HS-27A (cell line): ENCODE measurements at places on chromosomes 16 and 17.
A peak's percentile ranks its signal among the peaks of the same experiment; 100 is the strongest.

GRCh38 chr17:28750178-28751047 lies 6.6 kb downstream of the TRAF4 start:
- no peak for DNase-seq

DNA sequence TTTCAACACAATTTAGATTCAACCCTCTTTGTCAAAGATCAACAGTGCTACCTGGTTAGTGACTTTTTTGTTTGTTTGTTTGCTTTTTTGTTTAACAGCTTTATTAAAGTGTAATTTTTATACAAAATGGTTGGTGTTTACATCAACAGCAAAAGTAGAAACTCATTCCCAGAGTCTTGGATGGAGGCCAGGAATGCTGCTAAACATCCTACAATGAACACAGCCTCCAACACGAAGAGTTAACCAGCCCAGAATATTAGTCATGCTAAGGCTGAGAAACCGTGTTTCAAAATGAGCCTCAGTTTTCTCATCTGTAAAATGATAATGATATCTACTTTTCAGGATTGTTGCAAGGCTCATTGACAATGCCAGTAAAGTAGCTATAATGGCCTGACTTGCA lies 211.0 kb upstream of the MAF start:
- DNase-seq: no peak

- no peak for DNase-seq
Observed at GRCh38 chr17:65674246-65675045, 113.0 kb upstream of the AXIN2 start.

DNA sequence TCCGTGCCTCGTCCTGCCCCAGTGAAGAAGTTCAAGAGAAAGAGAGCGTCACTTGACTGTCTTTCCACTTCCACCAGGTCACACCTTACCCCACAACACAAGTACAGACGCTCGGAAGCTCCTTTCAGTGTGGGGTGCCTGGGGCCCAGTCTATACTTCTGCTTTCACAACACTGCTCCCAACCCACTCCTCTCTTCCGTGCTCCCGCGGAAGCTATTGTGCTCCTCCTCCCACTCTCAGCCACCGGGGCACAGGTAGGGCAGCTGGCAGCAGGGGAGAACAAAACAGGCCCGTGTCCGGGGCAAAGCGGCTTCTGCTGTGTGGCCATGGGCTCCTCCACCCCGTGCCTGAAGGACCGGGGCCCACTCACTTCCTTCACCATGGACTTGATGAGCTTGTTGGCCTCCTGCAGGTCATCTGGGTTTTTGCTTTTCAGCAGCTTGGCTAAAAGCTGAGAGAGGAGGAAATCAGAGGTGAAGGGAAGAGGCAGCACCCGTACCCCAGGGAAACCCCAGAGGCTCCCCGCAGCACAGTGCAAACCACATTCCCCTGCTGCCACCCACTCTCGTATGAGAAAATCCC lies 18.9 kb downstream of the GGA3 start:
- no peak for DNase-seq

DNA sequence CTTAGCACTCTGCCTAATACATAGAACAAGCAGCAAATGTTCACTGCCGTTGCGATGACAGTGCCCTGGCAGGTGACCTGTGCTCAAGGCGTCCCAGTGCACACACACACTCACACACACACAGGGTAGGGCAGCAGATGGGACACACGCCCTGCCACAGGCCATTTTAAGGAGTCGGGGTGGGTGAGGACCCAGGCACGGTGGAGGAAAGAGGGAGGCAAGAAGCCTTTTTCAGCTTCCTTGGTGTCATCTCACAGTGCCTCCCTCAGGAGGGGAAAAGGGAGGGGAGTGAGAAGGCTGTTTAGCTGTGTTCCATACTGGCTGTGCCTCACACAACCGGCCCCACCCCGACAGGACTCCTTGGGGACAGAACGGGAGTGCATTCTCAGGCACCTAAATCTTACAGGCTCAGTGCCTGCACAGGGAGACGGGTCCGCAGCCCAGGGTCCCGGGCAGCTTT lies 1.5 kb downstream of the PITPNM3 start:
- no peak for DNase-seq

DNA sequence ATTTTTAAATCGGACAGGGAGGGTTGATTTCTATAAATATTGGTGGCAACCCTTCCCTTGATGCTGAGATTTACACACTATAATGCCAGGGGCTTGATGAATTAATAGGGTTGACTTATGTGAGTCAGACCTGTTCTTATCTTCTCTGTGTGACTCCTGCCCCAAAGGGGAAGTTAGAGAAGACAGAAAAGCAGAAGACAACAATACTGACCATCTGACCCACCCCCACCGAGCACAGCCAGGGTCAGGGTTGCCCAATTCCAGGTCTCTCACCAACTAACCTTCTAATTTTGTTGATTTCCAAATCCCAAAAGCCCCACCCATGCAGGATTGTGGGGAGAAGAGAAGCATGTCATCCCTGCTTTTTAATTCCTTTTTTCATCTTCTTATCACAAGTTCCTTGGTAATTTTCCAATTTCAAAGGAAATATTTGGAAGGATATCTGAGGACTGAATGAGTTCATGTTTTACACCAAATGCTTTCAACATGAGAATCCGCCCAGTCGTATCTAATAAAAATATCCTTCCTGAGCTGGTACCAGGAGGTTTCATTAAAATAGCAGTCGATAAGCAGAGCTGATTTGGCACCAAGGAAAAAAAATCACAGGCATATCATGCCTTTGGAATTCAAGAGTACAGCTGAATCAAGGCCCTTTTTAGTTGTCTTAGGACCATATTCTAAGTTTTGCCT lies 603.4 kb upstream of the CDH11 start:
- DNase-seq: peak; percentile 56

DNA sequence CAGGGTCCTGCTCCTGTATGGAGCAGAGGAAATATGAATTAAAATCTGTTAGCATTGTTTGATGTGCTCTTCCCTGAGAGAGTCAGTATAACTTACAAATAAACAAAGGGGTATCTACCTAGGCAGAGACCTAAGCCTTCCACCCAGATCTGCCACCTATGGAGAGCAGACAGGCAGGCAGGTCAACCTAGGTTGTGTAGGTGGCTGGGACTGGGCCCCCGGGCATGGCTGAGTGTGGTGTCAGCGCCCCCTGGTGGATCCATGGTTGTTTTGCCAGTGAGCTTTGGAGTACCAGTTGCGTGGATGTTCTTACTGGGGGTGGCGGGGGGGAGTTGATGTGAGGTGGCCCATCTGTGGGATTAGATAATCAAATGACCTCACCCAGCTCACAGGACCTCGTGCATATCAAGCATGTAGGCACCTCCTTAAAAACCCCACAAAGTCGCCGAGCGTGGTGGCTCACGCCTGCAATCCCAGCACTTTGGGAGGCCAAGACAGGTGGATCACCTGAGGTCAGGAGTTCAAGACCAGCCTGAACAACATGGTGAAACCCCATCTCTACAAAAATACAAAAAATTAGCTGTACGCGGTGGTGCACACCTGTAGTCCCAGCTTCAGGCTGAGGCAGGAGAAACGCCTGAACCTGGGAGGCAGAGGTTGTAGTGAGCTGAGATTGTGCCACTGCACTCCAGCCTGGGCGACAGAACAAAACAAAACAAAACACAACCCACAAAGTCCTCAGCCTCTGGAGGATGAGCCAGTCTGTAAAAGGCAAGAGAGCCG lies 17.6 kb downstream of the DUS2 start:
- peak; percentile 34 for DNase-seq

- DNase-seq: no peak
Observed at GRCh38 chr17:34318474-34318873, 761 bp upstream of the CCL8 start.

GRCh38 chr16:800834-801511 lies 439 bp upstream of the GNG13 start:
- DNase-seq: no peak

DNA sequence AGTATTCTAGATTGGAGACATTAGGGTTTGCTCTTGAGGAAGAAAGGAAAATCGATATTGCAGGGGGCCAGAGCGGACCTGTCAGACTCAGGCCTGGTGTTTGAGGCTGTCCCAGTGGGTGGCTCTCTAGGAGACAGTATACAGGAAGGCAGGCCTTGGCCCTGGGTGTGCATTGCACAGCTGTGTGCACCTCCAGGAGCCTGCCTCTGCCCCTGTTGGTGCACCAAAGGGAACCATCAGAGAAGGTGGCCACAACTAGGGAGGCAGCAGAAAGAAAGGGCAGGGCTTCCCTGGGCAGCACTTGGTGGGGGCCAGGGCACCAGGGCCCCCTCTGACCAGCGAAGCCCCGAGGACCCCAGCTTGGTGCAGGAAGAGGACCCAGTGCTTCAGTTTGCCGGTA lies 188.0 kb downstream of the NTN1 start:
- DNase-seq: no peak
